ENCODE measurements at places on chromosomes 13 and 19.

DNA sequence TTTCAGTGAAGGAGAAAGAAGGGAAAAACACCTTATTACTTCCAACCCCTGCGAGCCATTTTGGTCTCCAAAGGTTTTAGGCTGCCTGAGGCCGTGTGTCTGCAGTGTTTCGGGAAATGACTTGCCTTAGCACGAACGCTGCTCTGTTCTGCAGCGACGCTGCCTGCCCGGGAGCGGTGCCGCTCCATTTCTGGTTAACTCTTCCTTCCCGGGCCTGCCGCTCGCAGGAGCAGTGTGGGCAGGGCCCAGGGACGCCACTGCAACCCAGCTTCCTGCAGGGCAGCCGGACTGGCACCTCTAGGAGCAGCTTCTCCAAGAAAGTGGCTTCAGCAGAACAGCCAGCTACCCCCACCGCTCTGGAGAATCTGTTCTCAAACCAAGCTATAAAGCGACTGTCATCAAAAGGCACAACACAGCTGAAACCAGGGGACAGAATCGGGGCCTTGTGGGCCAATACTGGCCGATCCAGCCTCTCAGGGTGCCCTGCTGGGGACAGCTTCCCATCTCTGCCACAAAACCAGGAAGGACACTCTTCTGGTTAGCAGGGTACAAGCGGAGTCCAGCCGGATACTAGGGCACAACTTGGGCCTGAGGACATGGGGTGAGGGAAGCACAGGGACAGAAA lies 72.2 kb downstream of the KCTD15 start:
- DNase-seq = no peak

- no peak for DNase-seq
Observed at GRCh38 chr13:98297051-98297450, 120.0 kb upstream of the RNF113B start.

- DNase-seq = no peak
Observed at GRCh38 chr13:32737111-32737571, 150.9 kb downstream of the PDS5B start.

GRCh38 chr19:49845414-49845813 lies 5.5 kb upstream of the PTOV1 start:
- no peak for DNase-seq

DNA sequence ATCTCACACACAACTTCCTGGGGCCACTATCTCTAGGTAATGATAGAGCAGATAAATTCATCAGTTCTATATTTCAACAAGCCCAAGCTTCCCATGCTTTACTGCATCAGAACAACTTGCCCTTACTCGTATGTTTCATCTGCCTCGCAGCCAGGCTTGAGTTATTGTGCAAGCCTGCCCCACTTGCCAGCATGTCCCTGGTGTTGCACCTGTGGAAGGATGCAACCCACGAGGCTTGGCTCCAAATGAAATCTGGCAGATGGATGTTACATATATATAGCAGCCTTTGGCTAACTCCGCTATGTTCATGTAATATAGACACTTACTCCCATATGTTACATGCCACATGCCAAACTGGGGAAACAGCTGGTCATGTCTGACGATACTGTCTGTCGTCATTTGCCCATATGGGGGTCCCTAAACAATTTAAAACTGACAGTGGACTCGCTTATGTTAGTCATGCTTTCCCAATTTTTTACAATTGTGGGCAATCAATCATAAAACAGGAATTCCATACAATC lies 6.2 kb downstream of the ERVK3-1 start:
- no peak for DNase-seq

- DNase-seq = no peak
Observed at GRCh38 chr13:88628882-88629281, 957.7 kb downstream of the SLITRK5 start.

DNA sequence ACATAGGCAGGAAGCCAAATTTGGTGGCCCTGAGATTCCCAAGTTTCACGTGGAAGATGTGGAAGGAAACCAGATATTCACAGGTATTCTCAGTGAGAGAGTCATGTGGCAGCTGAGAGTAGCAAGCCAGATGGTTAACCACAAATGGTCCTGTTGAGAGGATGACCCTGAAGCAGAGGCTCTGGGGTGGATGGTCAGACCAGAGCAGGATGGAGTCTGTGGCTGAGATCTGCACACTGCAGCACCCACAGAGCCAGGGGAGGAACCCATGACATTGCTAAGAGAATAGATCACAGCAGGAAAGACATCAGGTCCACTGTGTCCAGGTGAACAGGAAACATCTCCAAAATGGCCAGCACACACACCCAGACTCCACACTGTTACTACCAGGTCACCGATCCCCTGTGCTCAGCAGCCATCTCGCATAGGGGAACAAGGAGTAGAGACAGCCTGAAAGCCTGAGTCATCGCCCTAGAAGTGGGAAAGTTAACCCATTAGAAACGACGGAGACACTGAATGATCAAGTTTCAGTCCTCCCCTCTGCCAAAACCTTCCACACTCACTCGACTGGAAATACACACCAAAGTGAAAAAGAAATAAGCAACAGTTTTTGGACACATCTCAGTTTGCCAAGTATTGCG lies 160.0 kb downstream of the RBM26 start:
- no peak for DNase-seq

DNA sequence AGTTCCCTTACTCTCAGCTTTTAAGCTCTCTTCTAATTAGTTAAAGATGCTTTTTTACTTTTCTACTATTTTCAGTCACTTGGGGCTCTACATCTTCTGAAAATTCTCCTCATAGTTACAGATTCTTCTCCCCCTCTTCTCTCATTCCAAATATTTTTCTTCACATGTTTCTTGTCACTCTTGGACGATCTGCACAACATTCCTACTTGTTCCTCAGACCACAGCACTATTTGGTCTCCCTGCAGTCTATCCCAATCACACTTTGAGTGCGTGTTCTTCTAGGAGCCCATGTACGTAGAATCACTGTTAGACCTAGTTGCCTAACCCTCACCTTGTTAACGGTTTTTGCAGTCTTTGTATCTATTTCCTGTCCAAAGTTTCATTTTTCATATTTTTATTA lies 222.5 kb upstream of the SPRY2 start:
- no peak for DNase-seq

GRCh38 chr13:65985612-65986011 lies 1244.5 kb downstream of the PCDH9 start:
- DNase-seq = no peak

DNA sequence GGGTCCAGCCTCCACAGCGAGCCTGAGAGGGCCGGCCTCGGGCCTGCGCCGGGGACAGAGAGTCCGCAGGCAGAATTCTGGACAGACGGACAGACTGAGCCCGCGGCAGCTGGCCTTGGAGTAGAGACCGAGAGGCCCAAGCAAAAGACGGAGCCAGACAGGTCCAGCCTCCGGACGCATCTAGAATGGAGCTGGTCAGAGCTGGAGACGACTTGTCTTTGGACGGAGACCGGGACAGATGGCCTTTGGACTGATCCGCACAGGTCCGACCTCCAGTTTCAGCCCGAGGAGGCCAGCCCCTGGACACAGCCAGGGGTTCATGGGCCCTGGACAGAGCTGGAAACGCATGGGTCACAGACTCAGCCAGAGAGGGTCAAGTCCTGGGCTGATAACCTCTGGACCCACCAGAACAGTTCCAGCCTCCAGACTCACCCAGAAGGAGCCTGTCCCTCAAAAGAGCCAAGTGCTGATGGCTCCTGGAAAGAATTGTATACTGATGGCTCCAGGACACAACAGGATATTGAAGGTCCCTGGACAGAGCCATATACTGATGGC lies 490 bp downstream of the ITPKC start:
- no peak for DNase-seq

DNA sequence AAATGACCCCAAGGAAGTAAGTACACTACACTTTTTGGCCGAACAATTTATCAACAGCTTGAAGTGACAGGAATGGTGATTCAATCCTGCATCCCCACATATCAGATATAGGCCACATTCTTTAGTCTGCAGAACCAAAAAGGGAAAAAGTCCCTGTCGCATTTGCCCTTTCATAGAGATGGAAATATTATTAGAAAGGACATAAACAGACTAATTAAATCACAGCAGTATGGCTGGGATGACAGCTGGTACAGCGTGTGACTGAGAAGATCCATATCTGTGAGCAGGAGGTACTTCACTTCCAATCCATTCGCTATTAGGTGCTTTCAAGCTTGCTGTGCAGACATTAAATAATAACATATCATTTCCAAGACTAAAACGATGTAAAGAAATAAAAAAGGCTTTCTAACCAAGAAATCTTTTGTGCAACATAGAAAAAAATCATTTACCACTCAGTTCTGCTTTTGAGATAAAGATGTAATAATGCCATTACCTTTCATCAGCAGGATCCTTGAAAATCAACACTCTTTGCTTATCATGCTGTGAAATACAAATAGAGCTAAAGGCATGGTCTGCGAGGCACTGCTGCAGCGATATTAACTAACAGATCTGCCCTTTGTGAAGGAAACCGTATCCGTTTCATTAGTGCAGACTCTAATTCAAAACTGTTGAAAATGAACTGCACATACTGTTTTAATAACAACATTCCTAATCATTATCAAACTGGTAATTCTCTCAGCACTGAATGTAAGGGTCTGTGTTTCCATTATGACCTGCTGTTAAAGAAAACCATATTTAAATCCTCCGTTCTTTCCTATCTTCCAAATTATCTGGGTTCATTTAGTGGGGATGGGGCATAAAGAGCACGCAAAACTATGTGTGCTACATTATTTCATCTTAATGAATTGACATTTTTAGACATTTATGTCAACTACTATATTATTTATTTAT lies 245.6 kb downstream of the DACH1 start:
- no peak for DNase-seq

DNA sequence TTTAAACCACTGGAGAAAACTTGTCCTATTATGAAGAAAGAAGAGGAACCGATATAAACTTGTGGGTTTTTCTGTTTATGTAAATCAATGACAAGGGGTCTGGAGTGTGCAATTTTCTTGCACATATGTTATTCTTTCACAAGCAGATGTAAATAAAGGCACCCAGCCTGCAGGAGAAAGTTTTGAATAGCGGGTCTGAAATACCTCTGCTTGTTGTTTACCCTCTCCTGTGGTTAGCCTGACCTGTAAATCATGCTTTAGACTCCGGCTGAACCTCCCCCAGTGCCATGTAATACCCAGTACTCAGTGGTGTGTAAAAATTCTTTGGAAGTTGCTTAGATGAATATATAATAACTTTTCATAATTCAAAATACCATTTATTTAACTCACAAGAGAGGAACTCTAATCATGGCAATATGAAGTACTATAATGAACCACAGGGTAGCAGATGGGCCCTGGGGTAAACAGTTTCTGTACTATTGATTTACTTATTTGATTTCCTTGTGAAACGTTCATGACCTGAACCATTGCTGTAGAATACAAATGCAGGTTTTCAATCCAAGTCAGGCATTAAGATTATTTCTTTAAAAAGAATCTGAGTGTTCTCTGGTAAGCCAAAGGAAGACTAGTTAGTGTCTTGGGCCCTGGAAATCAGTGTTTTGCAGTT lies 245.1 kb downstream of the LMO7 start:
- no peak for DNase-seq

DNA sequence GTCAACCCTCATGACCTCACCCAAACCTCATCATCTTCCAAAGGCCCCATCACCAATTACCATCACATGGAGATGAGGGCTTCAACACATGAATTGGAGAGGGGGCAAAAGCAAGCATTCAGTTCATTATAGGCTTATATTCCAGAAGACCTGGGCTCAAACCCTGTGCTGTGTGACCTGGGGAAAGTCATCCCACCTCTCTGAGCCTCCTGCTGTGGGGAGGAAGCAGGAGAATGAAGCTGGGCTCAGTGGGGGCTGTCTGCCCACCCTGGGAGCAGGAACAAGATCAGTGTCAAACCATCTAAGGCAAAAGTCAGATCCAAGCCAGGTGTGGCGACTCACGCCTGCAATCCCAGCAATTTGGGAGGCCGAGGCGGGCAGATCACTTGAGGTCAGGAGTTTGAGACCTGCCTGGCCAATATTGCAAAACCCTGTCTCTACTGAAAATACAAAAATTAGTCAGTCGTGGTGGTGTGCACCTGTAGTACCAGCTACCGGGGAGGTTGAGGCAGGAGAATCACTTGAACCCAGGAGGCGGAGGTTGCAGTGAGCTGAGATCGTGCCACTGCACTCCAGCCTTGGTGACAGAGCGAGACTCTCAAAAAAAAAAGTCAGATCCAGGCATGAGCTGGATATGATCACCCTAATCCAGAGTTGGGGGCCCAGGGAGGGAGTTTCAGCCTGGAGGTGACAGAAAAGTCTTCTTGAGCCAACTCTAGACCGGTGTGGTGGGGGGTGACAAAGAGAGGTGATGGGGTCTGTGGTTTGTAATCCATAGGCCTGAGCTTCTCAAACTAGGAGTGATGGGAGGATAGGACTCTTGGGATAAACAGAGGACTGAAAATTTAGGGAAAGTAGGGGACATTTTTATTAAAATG lies 1.6 kb upstream of the TPM4 start:
- DNase-seq = no peak

DNA sequence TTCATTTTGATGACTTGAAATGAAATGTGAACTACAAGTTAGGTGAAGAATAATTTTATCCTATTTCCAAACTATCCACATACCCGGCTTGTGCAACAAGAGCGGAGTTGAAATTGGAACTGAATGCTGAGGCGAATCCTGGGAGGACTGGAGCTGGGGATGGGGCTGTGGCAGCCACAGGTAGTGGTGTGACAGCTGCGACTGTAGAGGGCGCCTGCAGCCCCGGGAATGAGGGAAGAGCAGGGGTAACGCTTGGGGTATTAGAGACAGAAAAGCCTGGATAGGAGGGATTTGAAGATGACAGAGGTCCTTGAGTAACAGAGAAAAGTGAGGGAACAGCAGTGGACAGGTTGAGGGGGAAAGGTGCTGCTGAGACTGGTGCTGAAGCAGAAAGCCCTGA lies 22.0 kb upstream of the STOML3 start:
- DNase-seq = no peak

GRCh38 chr19:954672-955494 lies 29.0 kb downstream of the ARID3A start:
- DNase-seq = no peak

- DNase-seq = no peak
Observed at GRCh38 chr19:17908244-17908643, 24.6 kb upstream of the CCDC124 start.

GRCh38 chr13:99040536-99041131 lies 62.8 kb upstream of the DOCK9 start:
- DNase-seq = no peak

- DNase-seq = no peak
Observed at GRCh38 chr19:56377105-56377924, 16.0 kb downstream of the ZNF582 start.

- DNase-seq = no peak
Observed at GRCh38 chr19:13938301-13939064, at the start of gene PODNL1. PODNL1 (minus strand) TSS chr19:13938417; CDS start chr19:13938181, 236 bp downstream.

GRCh38 chr13:111547726-111548273 lies 227.4 kb downstream of the TEX29 start:
- DNase-seq = no peak

DNA sequence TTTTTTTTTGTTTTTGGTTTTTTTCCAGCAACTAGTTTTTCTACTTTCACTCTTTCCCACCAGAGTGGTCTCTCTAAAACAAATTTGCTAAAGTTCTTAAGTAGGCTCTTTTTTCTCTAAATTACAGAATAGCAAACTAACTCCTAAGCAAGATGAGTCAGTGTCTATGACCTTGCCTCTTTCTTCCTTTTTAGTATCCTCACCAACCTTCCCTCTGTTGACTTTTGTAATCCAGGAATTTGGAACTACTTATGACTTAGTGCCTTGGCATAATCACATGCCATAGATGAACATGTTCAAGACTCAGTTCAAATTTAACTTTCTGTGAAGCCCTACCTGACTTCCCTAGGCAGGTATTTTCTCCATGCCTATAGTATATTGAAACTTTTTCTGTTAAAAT lies 32.3 kb upstream of the AKAP11 start:
- DNase-seq = no peak

Measured in stimulated activated CD8-positive, alpha-beta memory T cell treated with anti-CD3 and anti-CD28 coated beads, Interleukin-4, amount 100 ng/mL, for 24 hours (primary cell).